ENCODE measurements at places on chromosomes 4 and X.

GRCh38 chr4:183183906-183184535 is 85.0 kb downstream of the WWC2 start:
- no peak for DNase-seq

GRCh38 chrX:123959281-123960063 is 2.0 kb upstream of the STAG2 start:
- DNase-seq: peak; percentile 4

DNA sequence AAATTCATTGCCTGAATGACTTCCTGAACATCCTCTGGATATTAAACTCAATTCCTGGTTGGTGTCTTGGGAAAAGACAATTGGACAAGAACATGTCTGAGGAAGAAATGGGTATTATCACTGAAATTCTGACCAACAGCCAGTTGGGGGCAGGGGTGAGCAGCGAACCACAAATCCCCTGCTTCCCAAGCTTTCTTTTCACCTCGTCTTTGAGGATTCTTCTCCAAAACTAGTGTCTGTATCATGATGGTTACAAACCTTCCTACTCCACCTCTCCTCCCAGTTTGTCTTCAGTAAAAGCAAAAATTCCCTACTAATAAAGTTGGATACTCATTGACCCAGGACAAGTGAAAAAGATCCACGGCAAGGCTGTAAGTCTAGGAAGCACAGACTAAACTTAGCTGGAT is 48.3 kb upstream of the WDR1 start:
- DNase-seq: peak; percentile 38

GRCh38 chr4:183164963-183165362 is 65.9 kb downstream of the WWC2 start:
- no peak for DNase-seq

DNA sequence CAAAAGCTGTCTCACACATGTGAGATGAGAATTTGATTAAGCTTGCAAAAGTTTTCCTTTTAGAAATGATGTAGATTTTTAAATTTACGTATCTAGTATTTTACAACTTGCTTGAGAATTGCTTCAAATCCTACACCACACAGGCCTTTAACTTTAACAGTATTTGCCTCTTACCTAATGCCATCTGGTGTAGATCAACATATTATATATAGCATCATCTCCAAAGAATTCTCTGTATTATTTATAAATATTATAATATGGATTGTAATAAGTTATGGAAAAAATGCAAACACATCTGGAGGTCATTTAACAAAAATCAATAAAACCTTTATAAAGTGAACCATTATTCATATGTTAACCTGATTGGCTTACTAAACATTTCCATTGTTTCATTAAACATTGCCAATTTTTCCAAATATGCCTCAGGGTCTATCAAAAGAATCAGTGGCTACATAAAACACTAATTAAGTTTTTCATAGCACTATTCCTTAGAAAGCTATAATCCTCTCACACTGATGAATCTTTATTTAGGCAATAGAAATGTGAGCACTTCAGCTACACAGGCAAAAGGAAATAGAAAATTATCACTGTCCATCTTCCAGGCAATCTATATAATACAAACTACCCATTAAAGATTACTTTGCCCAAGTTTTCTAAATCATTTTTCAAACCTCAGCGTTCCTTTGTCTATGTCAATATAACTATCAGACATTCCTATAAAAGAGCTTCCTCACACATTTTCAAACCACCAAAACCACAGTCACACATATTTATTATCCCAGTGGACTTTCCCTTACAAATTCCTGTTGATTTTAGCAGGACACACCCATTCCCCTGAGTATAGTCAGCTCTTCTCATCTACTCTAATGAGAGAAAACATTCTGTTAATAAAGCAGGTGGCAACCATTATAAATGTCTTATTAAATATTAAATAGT is 83.5 kb upstream of the INTU start:
- DNase-seq: peak; percentile 11

DNA sequence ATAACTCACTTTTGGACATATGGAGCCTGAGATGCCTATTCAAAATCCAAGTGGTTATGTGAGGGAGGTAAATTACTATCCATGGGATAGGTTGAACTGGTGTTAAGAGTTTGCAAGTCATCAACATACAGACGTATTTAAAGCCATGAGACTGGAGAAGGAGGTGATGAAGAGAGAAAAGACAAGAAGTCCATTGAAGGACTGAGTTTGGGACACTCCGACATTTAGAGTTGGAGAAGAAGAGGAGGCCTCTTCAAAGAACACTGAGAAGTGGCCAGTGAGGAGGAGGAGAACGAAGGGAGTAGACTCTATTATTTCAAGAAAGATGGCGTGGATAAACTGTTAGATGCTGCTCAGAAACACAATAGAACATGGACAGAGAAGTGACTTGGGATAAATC is at the start of gene CNGA2:
CNGA2 (plus strand) TSS at position 301 of the 400 bp plus-strand sequence. CDS start 3,738 bp downstream, outside the sequence.
- DNase-seq: no peak

DNA sequence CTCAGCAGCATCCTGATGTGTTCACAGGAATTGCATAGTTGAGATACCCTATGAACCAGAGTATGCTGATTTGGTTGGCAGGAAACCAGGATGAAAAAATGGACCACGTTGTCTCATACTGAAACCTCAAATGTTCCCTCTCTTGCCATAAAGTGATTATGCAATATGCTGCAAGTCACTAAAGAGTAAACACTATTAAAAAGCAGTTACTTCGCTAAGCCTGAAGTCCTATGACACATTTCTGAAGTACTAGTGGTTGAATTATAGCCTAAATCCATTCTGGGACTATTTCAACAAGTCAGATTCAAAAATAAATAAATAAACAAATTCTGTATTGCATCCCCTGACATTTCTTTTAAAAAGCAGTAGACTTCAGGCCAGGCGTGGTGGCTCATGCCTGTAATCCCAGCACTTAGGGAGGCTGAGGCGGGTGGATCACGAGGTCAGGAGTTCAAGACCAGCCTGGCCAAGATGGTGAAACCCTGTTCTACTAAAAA is 106.0 kb upstream of the NAP1L5 start:
- peak; percentile 11 for DNase-seq

GRCh38 chr4:169209388-169209883 is 61.3 kb downstream of the SH3RF1 start:
- no peak for DNase-seq

DNA sequence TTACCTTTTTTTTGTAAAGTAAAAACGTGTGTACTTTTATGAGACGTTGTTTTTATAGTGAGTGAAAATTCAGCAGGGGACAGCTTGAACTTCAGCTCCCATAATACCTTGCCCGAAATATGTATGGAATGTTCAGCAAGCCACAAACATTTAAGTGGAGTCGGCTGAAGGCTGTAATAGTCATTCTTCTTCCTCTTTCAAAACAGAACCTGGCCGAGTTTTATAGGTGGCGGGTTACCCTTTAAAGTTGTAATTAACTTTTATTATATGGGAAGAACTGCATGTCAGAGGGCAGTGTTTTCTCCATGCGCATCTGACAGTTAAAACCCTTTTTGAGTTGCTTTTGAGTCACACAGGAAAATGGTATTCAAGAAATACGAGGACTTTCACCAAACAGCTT is 50.7 kb downstream of the CLDN34 start:
- peak; percentile 26 for DNase-seq

- DNase-seq: no peak
These were observed 1.1 kb upstream of the ABLIM2 start for GRCh38 chr4:8159537-8160232.
